Astrocyte (in vitro differentiated cells and primary cell): ENCODE measurements at places on chromosomes 1 and 21. TPM values are rescaled to one million over a fixed set of nuclear protein-coding genes. Genes with fewer than 3 reads are reported as not detected.
A peak's percentile ranks its signal among the peaks of the same experiment; 100 is the strongest.

GRCh38 chr1:25795211-25795610, 4.8 kb upstream of the SELENON start:
- DNase-seq, result no peak

GRCh38 chr1:226661965-226662364, 77.1 kb downstream of the ITPKB start:
- no peak for DNase-seq

DNA sequence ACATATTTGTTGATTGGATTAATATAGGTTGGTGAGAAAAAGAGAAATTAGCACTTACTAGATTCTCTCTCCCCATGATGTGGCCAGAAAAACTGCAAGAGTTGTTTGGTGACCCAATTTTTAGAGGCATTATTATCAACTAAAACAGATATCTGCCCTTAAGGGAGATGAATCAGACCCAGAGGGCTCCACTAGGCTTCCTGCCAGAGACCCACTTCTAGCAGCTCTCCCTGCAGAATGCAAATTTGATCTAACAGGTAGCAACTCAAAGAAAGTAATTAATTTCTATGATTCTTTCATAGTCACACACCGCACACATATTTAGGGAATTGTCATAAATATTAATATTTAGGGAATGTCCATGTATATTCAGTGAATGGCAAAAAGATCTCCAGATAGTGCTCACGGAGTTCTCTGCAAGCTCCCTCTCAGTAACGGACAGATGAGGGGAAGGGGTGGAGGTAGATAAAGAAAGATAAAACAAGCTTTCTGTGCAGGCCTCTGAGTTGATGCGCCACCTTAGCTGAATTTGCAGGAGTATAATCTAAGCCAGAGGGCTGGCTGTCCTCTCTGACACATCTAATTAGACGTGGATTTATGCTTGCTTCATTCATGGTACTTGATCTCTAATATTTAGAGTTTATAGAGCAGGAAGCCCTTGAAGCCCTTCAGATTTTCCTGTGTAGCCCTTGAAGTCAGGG, 84.1 kb upstream of the CCDC190 start:
- DNase-seq, result no peak

- DNase-seq, result no peak
These were observed 19.7 kb upstream of the IFNLR1 start for GRCh38 chr1:24206516-24207394.

DNA sequence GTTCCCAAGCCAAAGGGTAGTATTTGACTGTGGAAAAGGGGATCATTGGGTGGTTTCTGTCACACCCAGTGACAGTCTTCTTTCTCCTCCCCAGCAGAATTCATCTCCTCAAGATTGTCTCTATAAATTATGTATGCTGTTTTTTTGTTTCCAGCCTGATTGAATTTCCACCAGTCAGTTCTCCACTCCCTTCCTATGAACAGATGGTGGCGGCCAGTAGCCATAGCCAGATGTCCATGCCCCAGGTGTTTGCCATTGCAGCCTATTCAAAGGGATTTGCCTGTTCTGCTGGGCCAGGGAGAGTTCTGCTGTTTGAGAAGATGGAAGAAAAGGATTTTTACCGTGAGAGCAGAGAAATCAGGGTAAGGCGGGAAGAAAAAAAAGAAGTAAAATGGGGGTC, 12.9 kb downstream of the CFAP57 start:
- no peak for DNase-seq

DNA sequence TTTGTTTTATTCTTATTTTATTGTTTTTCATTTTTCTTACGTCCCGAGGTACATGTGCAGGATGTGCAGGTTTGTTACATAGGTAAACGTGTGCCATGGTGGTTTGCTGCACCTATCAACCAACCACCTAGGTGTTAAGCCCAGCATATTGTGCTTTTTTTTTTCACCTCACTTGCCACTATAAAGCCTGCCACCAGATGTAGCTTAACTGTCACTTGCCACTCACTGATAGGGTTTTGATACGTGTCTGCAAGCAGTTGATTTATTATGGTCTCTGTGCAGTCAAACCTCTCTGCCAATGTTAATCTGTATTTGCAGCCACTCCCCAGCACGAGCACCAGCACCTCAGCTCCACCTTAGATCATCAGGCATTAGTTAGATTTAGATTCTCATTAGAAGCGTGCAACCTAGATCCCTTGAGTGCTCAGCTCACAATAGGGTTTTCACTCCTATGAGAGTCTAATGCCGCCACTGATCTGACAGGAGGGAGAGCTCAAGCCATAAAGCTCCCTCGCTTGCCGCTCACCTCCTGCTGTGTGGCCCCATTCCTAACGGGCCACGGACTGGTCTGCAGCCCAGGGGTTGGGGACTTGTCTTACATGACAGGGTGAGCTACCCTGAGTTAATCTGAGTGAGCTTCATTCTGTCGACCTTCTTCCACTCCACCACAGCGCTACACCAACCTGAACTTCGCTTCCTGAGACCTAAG, 17.9 kb upstream of the ABCG1 start:
- DNase-seq, result no peak

DNA sequence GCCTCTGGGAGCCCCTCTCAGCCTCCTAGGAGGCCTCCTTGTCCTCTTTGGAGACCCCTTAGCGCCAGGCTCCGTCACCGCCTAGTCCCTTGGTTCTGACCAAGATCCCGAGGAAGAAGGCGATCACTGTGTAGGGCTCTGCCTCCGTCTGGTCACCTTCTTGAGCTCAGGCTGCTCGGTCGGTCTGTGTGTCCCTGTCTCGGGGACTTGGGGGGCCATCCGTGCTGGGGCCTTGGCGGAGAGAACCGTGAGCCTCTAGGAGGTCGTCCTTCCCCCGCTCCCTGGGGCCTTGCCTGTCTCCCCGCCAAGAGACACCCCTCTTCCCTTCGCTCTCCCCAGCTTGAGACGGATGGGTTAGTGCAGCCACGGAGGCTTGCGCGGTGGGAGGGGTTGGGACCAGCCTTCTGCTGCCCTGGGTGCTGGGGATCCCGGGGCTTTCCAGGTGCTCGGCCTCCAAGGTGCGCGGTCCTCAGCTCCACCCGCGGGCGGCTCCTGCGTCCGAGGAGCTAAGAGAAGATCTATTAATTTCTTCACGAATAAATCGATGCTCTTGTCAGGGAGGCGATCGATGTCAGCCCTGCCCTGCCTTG, 701 bp upstream of the INSRR start:
- DNase-seq, result peak; percentile 12

DNA sequence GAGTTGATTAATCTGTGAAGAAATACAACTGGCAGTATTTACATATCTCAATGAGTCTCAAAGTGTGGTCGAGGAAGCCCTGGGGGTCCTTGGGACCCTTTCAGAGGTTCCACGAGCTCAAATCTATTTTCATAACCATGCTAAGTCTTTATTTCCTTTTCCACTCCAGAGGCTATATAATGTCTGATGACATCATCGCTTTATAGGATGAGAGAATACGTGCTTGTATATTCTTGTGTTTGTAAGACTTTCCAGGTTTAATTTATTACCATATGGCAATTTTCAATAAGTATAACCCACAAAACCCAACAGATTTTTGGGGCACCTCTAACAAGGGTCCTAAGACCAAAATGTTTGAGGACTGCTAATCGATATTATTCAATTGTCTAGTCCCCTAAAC, 1.4 kb upstream of the SLC19A2 start:
- no peak for DNase-seq

MR1 gene
- total RNA-seq, result 1.2 and 1.6 TPM in 2 replicates

SLC6A9 gene
- total RNA-seq, result 45.2 and 51.4 TPM in 2 replicates

GRCh38 chr1:98057236-98057910, 136.5 kb upstream of the DPYD start:
- no peak for DNase-seq

DNA sequence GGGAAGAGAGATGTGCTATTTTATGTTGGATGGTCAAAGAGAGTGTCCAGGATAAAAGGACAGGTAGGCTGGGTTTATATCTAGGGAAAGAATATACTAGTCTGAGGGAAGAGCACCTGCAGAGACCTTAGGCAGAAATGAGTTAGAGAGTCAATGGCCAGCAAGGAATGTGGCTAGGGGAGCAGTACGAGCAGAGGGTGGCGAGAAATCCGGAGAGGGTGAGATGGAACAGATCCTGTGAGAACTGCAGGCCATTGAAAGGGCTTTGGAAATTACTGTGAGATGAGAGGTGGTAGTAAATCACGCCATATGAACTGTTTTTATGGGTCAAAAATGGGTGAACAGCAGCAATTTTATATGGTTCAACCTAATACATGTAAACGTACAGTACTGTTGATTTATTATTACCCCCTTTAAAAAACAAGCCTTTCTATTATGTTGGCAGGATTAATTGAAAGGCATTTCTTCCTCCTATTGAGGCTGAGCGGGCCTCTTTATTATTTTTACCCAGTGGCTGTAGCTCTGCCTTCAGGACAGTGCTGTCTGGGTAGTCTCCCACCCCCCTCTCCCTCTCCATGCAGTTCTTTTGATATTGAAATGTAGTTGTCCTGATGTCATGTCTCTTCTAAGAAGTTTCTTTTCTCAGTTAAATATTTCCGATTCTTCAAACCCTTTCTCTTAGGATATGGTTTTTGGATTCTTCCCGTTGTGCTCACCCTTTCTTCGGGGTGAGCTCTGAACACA, 75.2 kb upstream of the CD1D start:
- DNase-seq, result no peak

ST6GALNAC5 gene
- total RNA-seq, result 0.19 and 1.3 TPM in 2 replicates

GRCh38 chr1:119219711-119220110, 79.3 kb upstream of the WARS2 start:
- no peak for DNase-seq

DNA sequence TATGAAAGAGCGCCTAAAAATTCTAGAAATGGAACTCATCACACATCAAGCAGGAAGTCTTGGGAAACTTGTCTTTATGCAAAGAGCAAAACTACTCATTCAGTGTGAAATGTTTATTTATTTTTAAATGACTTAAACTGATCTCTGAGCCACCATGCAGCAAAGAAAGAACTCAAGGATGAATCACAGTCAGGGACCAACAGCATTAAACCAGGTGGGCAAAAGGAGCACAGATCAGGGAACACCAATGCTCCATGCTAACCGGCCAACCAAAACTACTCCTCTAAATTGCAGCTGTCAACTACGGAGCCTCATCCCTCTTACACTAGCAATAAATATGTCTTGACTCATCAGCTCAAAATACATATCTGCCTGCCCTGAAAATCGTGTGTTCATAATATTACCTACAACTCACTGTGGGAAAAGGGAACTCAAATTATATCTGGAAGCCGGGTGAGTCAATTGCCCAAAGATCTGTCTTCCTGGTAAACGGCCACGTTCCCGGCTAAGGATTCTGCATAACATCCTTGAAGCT, 129.2 kb downstream of the PTPN14 start:
- DNase-seq, result peak; percentile 94

DNA sequence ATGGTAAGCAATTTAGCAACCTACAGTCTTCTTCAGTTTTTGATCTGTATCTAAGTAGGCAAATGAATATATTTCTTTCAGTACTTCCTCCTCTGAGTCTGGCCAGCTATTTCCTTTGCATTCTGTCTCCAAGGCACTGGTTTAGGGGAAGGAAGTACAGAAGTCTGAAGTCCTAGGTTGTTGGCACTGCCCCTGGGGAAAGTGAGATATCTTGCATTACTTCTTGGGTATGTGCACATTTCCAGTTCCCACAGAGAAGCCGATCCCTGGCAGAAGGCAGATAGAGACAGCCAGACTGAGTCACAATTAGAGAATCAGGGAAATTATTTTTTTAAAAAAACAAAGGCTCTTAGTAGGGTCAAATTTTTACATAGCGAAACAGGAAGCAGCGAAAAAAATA, 98.8 kb downstream of the RASAL2 start:
- DNase-seq, result peak; percentile 82

DNA sequence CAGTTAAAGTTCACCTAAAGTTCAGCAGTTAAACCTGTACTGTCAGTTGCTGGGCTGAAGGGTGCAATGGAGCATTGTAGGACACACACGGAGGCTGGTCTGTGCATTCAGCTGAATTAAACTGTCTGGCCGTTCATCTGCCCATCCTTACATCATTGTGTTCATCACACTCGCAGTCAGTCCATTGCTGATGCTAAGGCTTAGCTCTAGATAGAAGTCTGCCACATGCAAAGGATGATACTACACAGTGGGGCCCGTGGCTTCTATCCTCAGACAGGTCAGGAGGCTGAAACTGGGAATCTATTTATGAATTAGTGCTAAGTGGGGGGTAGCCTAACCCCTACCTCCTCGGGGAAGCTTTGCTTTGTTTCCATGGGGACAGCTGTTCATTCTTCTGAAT, 60.4 kb downstream of the CNIH3 start:
- no peak for DNase-seq

- no peak for DNase-seq
These were observed 4.5 kb downstream of the FCAMR start for GRCh38 chr1:206965781-206966180.

GJA8 gene
- total RNA-seq, result not detected in 2 replicates

CELA2A gene
- total RNA-seq, result not detected in 2 replicates

ACKR1 gene
- total RNA-seq, result 0.67 and 1.00 TPM in 2 replicates

EFNA1 gene
- total RNA-seq, result 11.3 and 16.4 TPM in 2 replicates

IL20 gene
- not detected in 2 replicates for total RNA-seq

DNA sequence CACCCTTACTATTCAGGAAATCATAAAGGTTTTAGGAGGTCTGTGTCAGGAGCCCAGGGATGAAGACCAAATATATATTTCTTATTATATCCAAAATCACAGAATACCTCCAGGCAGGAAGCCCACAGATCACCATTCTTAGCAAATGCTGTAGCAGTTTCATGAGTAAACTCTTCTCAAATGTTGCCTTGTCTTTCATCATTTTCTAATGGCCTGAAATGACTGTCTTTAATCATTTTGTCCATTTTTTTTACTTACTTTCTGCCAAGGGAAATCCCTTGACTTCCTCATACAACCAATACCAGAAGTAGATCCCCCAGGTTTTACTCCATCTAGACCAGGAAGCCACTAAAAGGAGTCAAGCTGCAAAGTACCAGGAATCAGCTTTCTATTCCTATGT, 32.4 kb downstream of the PSMG1 start:
- DNase-seq, result no peak

GRCh38 chr1:116835161-116835560, 74.6 kb upstream of the PTGFRN start:
- no peak for DNase-seq

EXO1 gene
- 2.9 and 3.8 TPM in 2 replicates for total RNA-seq

RABIF gene
- total RNA-seq, result 11.1 and 12.1 TPM in 2 replicates

TNNT2 gene
- total RNA-seq, result 2.2 and 6.1 TPM in 2 replicates

- no peak for DNase-seq
These were observed 18.2 kb upstream of the AHCTF1 start for GRCh38 chr1:246949956-246950355.

- DNase-seq, result no peak
These were observed 58.6 kb upstream of the C8B start for GRCh38 chr1:57024428-57024827.

GRCh38 chr21:23445307-23445706, 2162.0 kb downstream of the MRPL39 start:
- no peak for DNase-seq

GPR37L1 gene
- total RNA-seq, result not detected in 2 replicates

FHL3 gene
- total RNA-seq, result 107 and 116 TPM in 2 replicates

CDC7 gene
- total RNA-seq, result 3.3 and 4.0 TPM in 2 replicates

TNFAIP8L2 gene
- total RNA-seq, result not detected in 2 replicates

LRIG2 gene
- 13.6 and 14.2 TPM in 2 replicates for total RNA-seq

- DNase-seq, result no peak
These were observed 281.4 kb downstream of the GRIK1 start for GRCh38 chr21:29658177-29658933.

DNA sequence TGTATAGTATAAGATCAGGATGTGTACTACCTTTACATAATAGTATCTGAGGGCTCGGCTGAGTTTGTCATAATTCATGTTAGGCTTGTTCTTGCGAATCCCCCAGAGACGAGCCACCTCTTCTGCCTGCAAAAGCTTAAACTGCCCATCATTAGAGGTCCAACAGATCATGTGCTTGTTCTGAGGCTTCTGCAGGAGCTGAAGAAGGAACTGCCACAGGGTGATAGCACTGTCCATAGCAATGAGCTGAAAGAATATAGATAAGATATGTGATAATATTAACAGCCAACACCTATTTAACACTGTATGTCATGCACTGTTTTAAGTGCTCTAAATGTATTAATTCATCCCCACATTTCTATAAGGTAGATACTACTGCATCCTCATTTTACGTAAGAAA, 8.2 kb downstream of the ELK4 start:
- DNase-seq, result no peak
